SK-N-SH treated with all-trans-retinoic acid at 6 μM for 48 hours (cell line): ENCODE measurements at places on chromosomes 13 and 19.

DNA sequence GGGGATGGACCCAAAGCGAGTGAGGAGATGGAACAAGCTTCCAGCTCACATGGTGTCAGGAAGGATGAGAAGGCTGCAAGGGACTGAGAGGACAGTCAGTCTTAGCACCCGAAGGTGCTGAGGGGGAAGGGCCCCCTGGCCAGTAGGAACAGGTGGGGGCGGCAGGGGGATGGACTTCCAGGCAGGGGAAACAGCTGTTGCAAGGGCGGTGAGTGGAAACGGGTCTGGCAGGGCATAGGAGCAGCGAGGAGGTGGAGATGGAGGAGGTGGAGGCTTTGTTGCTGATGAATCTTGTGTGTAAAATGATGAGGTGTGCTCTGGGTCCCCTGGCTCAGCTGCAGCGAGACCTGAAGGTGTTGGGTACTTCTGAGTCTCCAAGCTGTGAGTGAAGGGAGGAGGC lies 1.2 kb downstream of the MAP1S start:
- no peak for ATAC-seq

DNA sequence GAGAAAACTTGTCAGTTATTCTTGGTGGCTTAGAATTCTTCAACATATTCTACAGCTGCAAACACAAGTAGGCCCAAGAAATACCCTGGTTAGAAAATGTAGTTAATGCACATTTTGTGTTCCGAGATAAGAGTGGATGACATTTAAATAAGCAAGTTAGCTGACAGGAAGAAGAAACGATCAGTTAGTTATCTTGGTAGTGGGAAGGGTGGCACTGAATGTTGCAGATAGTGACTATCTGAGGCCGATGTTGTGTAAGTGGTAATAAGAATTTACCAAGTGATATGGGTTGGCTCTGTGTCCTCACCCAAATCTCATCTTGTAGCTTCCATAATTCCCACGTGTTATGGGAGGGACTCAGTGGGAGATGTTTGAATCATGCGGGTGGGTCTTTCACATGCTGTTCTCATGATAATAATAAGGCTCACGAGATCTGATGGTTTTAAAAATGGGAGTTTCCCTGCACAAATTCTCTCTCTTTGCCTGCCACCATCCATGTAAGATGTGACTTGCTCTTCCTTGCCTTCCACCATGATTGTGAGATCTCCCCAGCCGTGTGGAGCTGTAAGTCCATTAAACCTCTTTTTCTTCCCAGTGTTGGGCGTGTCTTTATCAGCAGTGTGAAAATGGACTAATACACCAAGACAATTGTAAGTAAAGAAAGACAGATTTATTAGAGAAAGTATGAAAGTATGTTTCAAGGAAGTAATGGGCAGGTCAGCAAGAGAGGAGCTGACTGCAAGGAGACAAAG lies 10.9 kb upstream of the AKAP11 start:
- ATAC-seq = no peak

GRCh38 chr13:98468361-98468760 lies 108.5 kb downstream of the STK24 start:
- ATAC-seq = no peak

GRCh38 chr19:57671124-57671895 lies 2.6 kb downstream of the ZSCAN4 start:
- no peak for ATAC-seq

DNA sequence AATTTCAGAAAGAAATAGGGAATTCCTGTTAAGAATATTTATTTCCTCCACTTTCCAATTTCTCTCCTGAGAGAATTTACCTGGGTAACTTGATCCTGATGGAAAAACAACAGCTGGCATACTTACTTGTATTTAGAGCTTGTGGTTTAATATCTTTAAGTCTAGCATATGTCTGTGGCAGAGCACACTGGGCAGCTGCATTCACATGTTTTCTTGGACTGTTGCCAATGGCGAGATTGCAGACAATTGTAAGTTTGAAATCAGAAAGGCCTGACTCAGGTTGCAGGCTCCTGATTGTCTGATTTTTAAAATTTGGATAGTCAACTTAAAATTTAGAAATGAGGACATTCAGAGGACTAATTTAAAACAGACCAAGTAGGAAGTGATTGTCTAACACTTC lies 66.9 kb downstream of the NHLRC3 start:
- ATAC-seq = no peak

GRCh38 chr13:42571895-42572294 lies 2.1 kb upstream of the TNFSF11 start:
- no peak for ATAC-seq

- ATAC-seq = no peak
Measured at GRCh38 chr13:73833325-73834070, 300.7 kb downstream of the KLF12 start.

DNA sequence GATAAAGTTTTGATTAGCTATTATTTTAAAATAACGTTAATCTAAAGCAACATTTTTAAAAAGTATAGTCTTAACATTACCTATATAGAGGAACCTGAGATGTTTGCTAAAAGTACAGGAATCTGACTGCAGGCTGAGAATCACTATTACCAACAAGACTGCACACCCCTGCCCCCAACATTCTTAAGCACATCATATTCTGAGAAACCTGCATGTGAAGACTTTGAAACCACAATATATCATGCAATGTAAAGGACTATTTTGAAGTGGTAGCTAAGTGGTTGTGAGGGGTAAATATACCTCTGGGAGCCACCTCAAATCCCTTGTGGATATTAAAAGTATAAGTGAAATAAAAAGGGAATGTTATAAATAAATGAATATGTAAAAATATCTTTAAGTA lies 119.0 kb upstream of the KLF12 start:
- ATAC-seq = no peak

DNA sequence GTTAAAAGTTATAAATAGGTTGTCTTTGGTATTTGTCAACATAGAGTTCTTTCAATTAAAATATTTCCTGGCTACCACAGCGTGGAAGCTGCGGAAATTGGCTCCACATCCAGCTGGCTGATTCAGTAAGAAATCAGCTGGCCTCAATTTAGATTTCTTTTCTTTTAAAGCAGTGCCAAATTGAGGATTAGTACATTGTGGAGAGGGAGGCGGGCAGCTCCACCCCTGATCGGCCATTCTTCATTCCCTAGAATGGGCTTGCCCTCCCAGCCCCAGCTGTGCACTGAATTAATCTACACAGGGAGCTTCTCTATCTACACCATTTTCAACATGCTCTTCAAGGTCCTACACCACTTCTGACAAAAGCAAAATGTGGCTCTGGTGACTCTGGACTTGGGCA lies 624.8 kb downstream of the DACH1 start:
- ATAC-seq = no peak

DNA sequence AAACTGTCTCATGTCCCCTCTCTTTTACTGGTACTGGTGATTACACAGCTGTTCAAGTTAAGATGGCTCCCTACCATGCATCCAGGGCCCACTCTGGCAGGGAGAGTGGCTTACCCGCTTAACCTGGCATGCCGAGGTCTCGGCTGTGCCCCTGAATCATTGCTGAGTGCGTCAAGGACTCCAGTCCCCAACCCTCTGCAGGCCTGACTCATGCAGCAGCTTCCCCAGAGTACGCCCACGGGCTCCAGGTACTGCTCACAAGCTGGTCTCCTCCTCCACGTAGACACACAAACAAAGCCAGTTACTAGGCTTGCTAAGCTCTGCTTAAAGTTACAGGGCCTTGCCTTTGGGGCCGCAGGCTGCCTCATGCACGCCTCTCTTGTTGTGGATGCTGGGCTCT lies 447.4 kb downstream of the COG6 start:
- peak; percentile 39 for ATAC-seq

GRCh38 chr19:21138130-21138529 lies 3.7 kb upstream of the ZNF431 start:
- ATAC-seq = no peak

DNA sequence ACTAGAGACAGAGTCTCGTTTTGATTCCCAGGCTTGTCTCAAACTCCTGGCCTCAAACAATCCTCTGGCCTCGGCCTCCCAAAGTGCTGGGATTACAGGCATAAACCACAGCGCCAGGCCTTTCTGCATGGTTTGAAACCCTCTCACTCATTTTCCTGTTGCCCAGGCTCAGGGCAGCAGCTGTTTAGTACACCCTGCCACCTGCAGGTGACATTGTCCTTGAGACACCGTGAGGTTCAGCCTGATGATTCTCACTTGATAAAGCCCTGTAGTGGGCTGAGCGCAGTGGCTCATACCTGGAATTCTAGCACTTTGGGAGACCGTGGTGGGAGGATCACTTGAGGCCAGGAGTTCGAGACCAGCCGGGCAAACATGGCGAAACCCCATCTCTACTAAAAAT lies 12.5 kb downstream of the IL12RB1 start:
- no peak for ATAC-seq

GRCh38 chr13:58630794-58631193 lies 999.2 kb downstream of the PCDH17 start:
- ATAC-seq = no peak

DNA sequence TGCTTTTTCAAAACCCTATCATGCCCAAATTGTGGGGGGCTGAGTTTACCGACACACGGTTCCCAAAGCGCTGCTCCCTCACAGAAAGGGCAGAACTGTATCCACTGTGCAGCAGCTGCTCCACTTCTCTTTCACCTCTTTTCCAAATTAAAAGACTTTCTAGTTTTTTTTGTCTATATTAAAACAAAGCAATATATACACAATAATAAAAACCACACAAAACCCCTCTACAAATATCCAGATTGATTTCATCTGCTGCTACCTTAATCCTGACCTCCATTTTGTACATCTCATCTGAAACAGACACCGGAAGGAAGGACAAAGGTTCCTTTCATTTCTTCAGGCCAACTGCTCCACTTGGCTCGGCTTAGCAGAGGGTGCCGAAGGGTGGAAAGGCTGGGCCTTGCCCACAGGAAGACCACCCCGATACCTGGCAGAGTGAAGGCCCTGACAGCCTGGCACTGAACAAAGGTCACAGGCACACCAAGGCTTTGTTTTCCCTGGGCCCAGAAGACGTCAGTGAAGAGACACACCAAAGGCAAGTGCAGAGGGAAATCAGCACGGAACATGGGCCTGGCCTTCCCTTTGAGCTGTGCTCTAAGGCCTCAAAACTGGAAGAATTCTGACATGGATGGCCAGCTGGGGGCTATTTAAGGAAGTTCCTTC lies 71.6 kb downstream of the LATS2 start:
- no peak for ATAC-seq

DNA sequence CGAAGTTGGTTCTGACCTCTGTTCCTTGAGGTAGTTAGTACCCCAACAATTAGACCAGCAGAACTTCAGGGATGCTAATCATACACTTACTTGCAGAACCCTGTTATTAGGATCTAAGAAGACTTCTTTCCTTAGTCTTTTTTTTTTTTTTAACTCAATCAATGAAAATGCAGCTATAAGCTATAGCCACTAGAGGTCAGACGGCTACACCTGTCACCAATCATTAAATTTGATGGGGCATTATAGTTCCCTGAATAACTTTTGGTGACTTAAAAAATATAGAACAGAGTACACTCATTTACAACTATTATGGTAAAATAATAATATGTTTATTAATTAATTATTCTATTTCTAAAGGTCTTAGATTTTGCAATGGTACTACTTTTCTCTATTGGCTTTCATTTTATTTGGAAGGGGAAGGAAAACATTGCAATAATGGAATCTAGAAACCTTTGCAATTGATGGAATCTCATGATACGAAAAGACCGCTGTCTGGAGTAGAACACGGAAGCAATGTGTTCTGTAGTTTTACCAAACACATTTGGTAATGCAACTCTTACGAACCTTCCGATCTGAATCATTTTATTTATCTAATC lies 483.2 kb downstream of the DIAPH3 start:
- no peak for ATAC-seq

DNA sequence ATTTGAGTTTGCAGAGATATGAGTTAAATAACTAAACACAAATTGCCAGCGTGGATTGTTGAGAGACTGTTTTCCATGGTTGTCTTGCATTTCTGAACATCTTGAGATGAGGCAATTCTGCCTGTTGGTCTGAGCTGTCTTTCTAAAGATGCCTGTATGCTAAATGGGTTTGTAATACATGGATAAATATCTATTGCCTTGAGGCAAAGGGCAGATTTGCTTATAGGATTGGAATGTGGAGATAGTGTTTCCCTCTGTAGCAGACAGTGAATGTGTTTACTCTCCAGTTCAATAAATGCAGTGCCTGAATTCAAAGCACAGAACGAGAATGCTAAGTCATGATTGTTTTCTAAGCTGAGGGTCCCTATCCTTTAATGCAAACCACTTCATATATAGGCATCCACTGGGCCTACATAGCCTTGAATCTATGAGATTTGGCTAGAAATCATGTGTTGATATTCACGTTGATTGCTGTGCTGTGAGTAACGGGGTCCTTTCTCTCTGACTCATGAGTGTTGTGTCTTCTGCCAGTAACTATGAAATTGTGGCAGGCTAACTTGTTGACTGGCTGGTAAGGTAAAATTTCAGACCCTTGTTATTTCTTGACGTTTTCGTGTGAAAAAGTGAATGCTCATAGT lies 2554.8 kb downstream of the PCDH9 start:
- peak; percentile 97 for ATAC-seq

- ATAC-seq = no peak
Measured at GRCh38 chr13:98915981-98916380, 61.9 kb downstream of the DOCK9 start.

GRCh38 chr13:36767276-36767675 lies 51.7 kb upstream of the RFXAP start:
- ATAC-seq = no peak

- ATAC-seq = peak; percentile 35
Measured at GRCh38 chr19:19120308-19121231, 17.7 kb downstream of the TMEM161A start.

GRCh38 chr13:110424569-110425443 lies 117.7 kb downstream of the COL4A2 start:
- no peak for ATAC-seq

GRCh38 chr13:28705461-28706083 lies 13.2 kb downstream of the SLC46A3 start:
- ATAC-seq = peak; percentile 49

GRCh38 chr19:40035996-40036395 lies 20.0 kb downstream of the ZNF780B start:
- ATAC-seq = no peak

GRCh38 chr13:29125191-29125933 lies 305.2 kb downstream of the MTUS2 start:
- no peak for ATAC-seq

- no peak for ATAC-seq
Measured at GRCh38 chr13:41970022-41970421, 9.1 kb upstream of the VWA8 start.

- ATAC-seq = peak; percentile 68
Measured at GRCh38 chr19:19488875-19489690, 26.3 kb downstream of the TSSK6 start.

DNA sequence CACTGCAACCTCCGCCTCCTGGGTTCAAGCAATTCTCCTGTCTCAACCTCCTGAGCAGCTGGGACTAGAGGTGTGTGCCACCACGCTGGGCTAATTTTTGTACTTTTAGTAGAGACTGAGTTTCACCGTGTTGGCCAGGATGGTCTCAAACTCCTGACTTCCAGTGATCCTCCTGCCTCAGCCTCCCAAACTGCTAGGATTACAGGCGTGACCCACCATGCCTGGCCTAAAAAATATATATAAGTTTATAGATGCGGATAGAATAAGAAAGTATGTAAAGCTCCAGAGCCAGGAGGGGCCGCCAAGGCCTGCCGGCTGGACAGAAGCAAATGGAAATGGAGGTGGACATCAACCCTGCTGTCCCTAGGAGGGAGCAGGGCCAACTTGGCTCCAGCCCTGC lies 66.0 kb downstream of the COL4A1 start:
- no peak for ATAC-seq

- ATAC-seq = no peak
Measured at GRCh38 chr13:71632206-71632605, 234.8 kb downstream of the DACH1 start.

GRCh38 chr19:15529774-15530372 lies 21.5 kb downstream of the CYP4F22 start:
- ATAC-seq = no peak
